ENCODE measurements at places on chromosomes 7 and 10.

- no peak for DNase-seq
These were observed 1.2 kb downstream of the TECPR1 start for GRCh38 chr7:98250789-98251188.

DNA sequence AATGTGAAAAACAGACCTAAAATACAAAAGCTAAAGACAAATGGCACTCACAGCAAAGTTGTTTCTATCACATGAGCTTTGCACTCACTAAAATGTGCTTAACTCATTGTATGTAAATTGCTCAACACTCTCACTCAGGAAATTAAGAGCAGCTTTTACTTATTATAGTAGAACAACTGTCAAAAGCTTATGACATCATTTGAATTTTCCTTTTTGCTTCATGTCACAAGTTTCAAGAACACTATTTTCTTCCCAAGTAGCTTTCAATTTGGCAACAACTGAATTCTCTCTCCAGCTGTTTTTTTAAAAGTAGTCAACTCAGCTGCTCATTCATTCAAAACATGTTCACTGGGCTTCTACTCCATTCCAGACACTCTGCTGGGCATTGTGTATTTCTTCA, 46.9 kb downstream of the ATE1 start:
- DNase-seq = peak; percentile 16

DNA sequence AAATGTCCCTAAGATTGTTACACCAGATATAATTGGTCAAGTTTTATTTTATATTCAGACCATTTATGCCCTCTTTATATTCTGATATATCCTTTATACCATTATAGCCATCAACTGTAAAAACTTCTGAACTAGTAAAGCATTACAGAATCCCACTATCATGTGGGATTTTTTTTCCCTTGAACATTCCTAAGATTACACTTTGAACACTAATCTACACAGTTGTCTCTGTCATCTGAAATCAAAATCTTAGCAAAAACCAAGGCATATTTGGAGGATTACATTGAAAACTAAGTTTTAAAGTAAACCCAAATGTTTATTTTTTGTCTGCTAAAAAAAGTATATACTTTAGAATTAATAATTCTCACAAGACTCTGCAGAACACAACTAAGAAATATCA, 116.2 kb upstream of the GPR22 start:
- no peak for DNase-seq

DNA sequence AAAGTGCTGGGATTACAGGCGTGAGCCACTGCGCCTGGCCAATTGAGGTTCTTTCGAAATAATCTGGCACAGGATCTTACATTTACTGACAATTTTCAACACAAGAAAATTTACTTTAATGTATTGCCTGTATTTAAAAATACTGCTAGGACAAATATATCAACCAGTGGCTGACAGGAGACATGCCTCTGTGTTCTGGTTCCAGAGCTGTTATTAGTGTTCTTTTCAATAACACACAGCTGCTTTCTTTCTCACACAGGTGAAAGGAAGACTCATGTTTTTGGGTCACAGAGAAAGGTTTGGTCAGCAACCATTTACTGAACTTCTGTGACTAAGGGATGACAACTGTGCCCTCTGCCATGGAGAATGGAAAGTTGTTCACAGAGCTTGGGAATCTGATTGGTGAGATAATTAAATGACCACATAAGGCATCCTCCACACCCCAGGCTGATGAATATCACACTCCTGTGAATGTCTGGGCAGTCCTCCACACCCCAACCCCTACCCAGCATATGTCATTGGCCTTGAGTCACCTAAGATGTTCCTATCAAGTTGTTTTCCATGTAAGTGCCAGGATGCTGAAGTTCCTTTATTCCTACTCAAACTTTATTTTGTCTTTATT, 180.1 kb downstream of the RAPGEF5 start:
- DNase-seq = no peak

Data from HepG2 (cell line).